Activated naive CD4-positive, alpha-beta T cell treated with anti-CD3 and anti-CD28 coated beads, Interleukin-2, amount 50 U/mL, for 16 hours (primary cell): ENCODE measurements at places on chromosomes 2 and 18.

- peak; percentile 32 for DNase-seq
Observed at GRCh38 chr2:227462462-227462951, 9.4 kb upstream of the AGFG1 start.

DNA sequence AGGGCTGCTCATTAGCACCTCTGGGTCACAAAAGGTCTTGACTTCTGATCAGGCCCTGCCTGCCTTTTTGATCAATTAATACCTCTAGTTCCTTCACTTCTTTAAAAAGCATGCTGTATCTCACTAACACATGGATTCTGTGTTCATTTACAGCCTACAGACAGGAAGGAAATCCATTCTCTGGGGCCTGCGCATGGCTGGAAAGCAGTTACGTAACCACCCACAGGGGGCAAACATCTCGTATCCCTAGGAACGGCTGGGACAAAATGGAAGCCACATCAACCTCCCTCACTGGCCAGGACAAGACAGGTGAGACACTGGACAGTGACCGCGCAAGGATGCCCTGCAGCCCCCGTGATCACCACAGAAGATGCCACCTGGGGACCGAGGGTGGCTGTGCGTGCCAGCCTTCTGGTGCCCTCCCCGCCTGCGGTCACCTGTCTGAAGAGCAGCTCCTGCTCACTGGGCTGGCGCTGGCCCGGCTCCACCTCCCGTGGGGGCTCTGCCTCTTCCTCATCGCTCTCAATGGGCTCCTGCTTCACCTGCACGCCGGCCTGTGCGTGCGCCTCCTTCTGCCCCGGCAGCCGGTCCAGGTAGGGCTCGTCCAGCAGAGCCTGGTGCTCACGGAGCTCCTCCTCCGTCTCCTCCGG is 266.9 kb downstream of the TWIST2 start:
- DNase-seq: no peak

- no peak for DNase-seq
Observed at GRCh38 chr2:190215620-190216019, 104.0 kb downstream of the HIBCH start.

- DNase-seq: no peak
Observed at GRCh38 chr18:13259701-13260100, 41.1 kb downstream of the LDLRAD4 start.

GRCh38 chr18:44652722-44653121 is 28.0 kb upstream of the SETBP1 start:
- DNase-seq: no peak

- DNase-seq: no peak
Observed at GRCh38 chr2:15946983-15947382, 6.6 kb downstream of the MYCN start.
